Activated CD4-positive, alpha-beta memory T cell treated with anti-CD3 and anti-CD28 coated beads for 36 hours (primary cell): ENCODE measurements at places on chromosomes 2 and 18. TPM values are rescaled to one million over a fixed set of nuclear protein-coding genes. Genes with fewer than 3 reads are reported as not detected.
A peak's percentile ranks its signal among the peaks of the same experiment; 100 is the strongest.

Gene ARHGEF33
- total RNA-seq = 0.38 TPM

Gene LRRTM4
- not detected for total RNA-seq

GRCh38 chr2:151056870-151057269, 204.8 kb downstream of the RBM43 start:
- DNase-seq = no peak

GRCh38 chr2:217981971-217982370, 20.8 kb downstream of the TNS1 start:
- DNase-seq = no peak

Gene GPATCH11
- 12.6 TPM for total RNA-seq

Gene SMIM21
- total RNA-seq = not detected

DNA sequence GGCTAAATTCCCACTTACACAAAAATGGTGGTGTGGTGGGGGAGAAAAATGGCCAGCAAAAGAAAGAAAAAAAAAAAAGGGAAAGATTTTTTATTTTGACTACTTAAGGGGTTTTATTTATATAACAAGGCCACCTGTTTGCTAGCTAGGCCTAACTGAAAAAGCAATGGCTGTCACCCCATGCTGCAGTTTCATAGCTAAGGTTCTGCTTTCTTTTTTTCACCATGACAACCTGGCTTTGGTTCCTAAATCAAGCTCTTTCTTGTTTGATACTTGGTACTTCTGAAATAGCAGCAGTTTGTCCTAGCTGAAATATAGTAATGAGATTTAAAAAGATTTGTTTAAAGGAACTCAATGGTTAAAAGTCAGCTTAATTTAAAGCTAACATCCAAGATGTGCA, 433.2 kb upstream of the MEX3C start:
- DNase-seq = no peak

DNA sequence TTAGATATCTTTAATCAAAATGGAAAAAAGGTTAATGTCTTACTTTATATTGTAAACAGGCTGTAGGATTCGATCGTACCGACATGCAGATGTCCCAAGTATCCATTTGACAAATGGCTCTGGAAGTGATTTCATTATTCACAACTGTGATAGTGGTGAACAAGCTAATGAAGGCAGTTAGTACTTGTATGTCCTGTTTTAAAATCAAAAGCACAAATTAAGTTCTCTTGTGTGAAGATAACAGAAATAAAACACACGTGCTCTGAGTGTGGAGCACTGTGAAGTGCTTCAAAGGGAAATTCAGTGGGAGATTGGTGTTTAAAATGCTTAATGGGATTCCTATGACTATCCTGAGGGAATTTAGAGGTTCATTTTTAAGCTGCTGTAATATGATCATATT, 8.6 kb upstream of the LRP1B start:
- no peak for DNase-seq

GRCh38 chr2:48219234-48219554, 310.8 kb upstream of the STON1 start:
- DNase-seq = no peak

GRCh38 chr2:233409286-233409991, 55.1 kb downstream of the DGKD start:
- no peak for DNase-seq

Gene MAP2
- total RNA-seq = 0.27 TPM

DNA sequence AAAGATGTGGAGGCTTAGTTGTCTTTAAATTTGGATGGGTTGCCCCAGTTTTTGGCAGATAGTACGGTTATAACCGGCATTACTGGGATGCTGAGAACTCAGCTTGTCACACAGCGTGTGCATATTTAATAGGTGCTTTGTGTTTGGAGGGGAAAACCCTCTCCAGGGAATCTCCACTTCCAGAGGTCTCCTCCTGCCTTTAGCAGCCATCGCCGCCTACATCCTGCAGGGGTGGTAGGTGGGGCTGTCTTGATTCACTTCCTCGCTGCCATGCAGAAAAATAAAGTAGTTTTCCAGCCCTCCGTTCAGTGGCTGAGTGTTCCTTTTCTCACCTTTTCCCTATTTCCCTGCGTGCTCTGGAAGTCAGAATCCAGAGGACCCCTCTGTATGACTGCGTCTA, 76.4 kb downstream of the ITGB1BP1 start:
- no peak for DNase-seq

GRCh38 chr2:39243469-39244123, at the start of gene CDKL4:
Gene CDKL4, minus strand, starts transcription at chr2:39243970.
- peak; percentile 61 for DNase-seq

DNA sequence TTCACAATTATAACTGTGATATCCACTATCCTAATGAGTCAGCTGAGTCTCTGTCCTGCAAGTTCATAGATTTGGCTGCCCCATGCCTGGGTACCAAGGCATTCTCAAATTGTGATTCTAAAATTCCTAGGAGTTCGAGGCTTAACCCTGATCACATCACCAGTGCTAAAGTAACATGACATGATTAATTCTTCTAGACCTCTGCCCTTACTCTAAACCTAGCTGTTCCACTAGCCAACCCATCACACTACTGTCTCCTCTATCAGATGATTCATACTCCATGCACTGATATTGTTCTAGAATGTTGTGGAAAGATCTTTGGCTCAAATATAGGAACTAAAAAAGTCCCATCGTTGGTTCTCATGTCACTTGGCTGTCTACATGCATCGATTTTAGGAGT, 487.6 kb downstream of the PIK3C3 start:
- no peak for DNase-seq

DNA sequence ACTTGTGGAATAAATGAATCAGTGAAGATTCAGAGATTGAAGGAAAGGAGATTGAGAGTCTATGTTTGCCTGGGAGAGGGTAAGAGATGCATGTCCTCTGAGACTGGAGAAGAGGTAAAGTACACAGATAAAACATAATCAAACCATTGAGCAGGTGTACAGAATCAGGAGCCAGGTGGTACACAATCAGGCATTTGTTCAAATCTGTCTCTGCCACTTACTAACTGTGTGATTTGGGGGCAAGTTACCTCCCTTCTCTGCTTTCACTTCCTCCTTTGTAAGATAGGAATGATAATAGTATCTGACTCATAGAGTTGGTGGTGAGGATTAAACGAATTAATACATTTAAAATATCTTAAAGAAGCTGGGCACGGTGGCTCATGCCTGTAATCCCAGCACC, 94.0 kb downstream of the CDK15 start:
- DNase-seq = no peak

Gene C2orf80
- total RNA-seq = not detected

DNA sequence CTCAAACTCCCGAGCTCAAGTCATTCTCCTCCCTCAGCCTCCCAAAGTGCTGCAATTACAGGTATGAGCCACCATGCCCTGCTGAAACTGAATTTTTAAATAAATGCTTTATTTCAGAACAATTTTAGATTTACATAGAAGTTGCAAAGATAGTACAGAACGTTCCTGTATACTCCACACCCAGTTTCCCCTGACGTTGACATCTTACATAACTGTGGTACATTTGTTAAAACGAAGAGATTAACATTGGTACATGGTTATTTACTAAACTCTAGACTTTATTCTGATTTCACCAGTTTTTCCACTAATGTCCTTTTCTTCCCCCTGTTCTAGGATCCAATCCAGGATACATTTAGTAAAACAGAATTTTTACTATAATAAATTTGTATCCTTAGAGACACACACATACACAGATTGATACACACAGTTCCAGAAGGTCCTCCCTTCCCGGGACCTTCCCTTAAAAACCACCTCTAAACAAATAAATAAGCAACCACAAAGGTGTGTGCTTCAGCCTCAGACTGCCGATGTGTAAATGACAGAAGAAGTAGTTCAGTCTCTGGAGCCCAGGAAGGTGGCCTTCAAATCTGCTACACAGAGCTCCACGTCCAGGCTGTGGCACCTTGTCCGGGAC, 6.9 kb downstream of the NEU2 start:
- no peak for DNase-seq

Gene MARCO
- not detected for total RNA-seq

Gene NPHP1
- 1.9 TPM for total RNA-seq

Gene PLGLB2
- 0.29 TPM for total RNA-seq

GRCh38 chr18:30903566-30903965, 139.0 kb downstream of the DSC3 start:
- DNase-seq = no peak

Gene ALPP
- total RNA-seq = not detected

Gene LOXHD1
- total RNA-seq = 0.05 TPM

Gene FAM136A
- total RNA-seq = 49.8 TPM

DNA sequence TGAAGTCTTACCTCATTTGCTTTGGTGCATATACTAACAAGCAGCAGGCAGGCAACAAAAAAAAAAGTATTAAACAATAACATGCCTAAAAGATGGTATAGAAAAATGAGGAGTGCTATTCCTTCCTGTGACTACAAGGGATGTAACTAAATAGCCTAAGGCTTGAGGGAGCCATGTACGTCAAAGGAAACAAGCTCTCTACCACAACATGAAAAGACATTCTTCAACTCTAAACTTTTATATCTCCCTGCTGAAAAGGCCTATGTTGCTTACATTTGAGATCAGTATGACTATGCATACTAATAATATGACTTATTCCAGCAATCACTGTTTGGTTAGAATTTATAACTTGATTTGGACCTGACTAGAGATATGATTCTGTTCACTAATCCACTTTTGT, 347.9 kb downstream of the ADCYAP1 start:
- DNase-seq = no peak

Gene FHL2
- 1.3 TPM for total RNA-seq

GRCh38 chr2:9463698-9464034, 10.7 kb upstream of the IAH1 start:
- peak; percentile 50 for DNase-seq

Gene TMEM17
- 0.24 TPM for total RNA-seq

DNA sequence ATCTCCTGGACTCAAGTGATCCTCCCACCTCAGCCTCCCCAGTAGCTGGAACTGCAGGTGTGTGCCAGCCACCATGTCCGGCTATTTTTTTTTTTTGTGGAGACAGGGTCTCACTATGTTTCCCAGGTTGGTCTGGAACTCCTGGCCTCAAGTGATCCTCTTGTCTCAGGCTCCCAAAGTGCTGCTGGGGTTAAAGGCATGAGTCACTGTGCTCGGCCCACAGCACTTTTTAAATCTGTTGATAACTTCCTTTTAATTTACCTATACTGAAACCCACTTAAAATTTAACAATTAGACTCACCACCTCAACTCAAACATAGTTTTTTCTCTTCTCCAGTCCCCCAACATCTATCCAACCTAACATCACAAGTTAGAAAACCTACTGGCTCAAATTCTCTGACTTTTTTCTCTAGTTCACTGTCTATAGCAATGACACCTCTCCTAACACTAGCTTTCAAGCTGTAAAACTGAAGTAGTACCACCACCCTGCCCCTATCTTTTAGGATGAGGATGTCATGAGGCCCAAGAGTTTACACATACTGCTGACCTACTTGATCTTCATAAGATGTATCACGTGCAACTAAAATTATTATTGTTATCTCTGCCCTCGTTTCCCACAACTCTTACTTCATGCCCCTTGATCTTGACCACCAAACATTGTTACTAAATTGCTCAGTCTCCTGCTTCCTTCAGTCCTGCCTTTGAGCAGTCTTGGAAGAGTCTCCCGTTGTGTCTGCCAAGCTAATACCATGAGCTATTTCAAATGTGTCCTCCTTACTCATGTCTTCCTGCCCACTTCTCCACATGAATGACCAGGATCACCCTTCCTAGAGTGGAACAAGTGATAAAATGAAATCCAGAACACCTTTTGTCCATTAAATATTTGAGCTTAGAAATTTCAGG, 142.3 kb upstream of the ZFP36L2 start:
- DNase-seq = no peak

DNA sequence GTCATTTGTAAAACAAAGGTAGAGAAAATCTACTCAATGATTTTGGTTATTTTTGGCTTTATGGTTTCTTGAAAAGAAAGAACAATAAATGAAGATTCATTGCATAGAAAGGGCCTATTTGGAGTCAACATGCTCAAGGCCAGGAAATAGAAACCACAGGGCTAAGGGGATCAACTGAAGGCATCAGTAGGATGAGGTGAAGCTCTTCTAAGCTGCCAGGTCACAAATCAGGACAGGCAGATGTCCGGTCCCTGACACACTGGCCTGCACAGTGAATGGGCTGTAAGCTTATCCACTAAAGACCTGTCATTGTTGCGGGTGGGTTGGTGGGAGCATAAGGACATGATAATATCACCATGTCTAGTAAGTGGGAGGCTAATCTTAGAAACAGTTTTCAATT, 31.6 kb upstream of the RNF138 start:
- DNase-seq = no peak

DNA sequence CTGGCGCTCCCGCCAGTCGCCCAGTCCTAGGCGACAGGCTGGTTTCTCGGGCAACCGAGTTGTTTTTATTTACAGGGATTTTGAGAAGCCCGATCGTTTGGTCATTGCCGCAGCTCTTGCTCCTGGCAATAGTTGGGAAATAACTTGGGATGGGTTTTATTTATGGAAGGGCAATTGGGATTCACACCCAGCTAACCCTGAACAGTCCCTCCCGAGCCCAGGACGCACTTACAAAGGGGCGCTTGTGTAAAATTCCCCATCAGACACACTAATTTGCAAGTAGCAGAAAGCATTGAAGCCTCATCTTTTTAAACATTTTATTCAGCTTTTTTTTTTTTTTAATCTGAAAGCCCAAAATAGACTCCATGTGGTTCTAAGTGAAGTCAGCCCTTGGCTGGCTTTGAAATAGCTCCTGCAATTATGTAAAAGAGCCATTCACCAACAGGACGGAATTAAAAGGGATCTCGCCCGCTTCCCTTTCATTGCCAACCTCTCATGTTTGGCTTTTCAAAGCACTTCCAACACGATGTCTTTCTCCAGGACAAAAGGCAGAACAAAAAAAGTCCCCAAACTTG, 3.6 kb upstream of the GBX2 start:
- no peak for DNase-seq

Gene ORMDL1
- 49.8 TPM for total RNA-seq

GRCh38 chr2:130915595-130916437, 79.1 kb downstream of the ARHGEF4 start:
- no peak for DNase-seq

Gene COL6A3
- 29.7 TPM for total RNA-seq

Gene CRYBA2
- total RNA-seq = not detected

DNA sequence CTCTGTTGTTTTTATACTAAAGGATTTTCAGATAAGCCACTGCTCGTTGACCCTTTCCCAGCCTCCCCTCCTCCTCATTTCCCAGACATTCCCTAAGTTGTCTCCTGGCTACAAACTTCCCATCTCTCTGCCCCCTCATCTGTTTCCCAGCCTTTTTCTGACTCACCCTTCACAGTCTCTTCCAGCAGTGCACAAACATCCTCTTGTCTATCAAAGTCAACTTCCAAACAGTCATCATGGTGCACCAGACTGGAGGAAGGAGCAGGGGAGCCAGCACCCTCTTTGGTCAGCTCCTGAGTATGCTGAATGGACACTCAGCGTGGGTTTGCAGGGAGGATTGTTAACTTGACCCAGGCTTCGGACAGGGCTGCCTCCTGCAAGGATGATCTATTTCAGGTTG, 26.6 kb upstream of the SPRED2 start:
- no peak for DNase-seq

GRCh38 chr2:11514081-11514730, 19.6 kb upstream of the GREB1 start:
- no peak for DNase-seq

Gene MSH6
- total RNA-seq = 131 TPM
